ENCODE measurements at places on chromosomes 7 and 10.

GRCh38 chr10:61897671-61898434 lies 3.6 kb upstream of the ARID5B start:
- DNase-seq, result peak; percentile 60

GRCh38 chr7:92076509-92076908 lies 57.8 kb downstream of the CYP51A1 start:
- no peak for DNase-seq

- DNase-seq, result no peak
These were observed 20.1 kb upstream of the HDAC9 start for GRCh38 chr7:18475488-18475887.

- DNase-seq, result peak; percentile 68
These were observed 1.3 kb downstream of the TFPI2 start for GRCh38 chr7:93889261-93889660.

- peak; percentile 78 for DNase-seq
These were observed 104.4 kb upstream of the ZNF92 start for GRCh38 chr7:65269150-65269856.

DNA sequence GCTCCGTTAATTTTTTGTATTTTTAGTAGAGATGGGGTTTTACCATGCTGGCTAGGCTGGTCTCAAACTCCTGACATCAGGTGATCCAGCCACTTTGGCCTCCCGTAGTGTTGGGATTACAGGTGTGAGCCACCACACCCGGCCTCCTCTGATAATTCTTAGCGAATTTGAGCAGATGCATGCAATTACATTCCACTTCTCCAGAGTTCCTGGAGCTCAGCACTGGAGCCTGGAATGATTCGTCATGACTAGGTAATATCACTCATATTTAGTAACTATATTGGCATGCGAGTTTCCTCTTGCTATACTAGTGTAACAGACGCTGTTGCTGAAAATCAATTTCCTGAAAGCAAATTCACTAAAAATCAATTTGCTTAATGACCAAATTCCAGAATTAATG lies 86.8 kb downstream of the MKX start:
- DNase-seq, result peak; percentile 78

GRCh38 chr7:106220307-106220706 lies 64.5 kb downstream of the NAMPT start:
- DNase-seq, result no peak

- peak; percentile 20 for DNase-seq
These were observed 100.4 kb upstream of the DDC start for GRCh38 chr7:50665403-50666123.

- peak; percentile 47 for DNase-seq
These were observed 1.4 kb downstream of the HPSE2 start for GRCh38 chr10:99234041-99234790.

DNA sequence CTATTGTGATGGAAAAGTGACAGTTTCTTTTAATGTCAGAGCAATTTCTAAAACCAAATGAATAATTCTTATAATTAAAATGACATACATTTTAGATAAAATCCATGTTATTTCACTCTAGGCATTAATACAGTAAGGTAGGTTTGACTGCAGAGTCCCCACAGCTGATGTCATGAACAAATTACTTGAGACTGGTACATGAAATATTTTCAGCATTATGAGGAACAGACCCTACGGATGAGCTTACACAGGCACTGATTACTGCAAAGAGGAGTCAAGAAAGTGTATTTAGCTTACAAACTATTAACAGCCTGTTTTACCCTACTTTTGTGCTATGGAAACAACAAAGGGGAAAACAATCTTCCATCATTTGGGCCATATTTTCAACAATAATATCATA lies 8.9 kb downstream of the COL1A2 start:
- peak; percentile 47 for DNase-seq

DNA sequence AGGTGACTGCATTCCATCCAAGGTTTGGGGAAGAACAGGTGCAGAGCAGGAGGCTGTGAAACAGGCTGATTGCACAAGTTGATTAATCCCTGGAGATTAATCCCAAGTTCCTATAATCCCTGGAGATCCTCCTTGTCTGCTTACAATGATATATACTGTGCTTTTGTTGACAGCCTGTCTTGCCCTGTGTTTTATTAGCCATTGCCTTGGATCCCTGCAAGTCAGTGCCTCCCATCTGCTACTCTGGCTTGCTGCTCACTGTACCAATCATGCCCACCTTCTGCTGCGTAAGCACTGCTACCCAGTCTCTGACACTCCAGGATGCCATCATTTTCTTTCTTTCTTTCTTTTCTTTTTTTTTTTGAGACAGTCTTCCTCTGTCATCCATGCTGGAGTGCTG lies 65.4 kb downstream of the ANKRD61 start:
- no peak for DNase-seq

DNA sequence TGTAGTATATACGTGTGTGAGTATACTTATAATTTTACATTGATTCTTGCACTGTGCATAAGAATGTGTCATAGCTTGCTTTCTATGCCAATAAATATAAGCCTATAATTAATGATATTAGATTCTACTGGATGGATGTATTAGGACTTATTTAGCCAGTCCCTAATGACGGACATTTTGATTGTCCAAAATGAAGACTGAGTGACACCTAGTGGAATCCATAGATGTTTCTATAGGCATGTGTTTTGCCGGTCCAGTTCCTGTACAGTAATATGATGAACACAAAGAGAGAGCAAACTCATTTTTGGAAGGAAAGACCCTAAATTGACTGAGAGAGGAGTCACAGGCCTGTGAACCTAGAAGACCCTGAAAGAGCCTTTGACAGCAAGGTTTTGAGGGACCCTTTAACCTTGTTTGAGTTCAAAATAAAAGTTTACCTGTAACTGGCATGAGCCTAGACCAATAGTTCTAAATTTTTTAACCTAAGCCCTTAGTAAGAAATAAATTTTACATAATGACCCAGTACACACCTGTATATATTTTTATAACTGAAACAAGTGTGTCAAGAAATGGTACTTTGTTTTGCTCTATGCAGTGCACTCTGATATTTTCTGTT lies 42.4 kb upstream of the AGBL3 start:
- no peak for DNase-seq

DNA sequence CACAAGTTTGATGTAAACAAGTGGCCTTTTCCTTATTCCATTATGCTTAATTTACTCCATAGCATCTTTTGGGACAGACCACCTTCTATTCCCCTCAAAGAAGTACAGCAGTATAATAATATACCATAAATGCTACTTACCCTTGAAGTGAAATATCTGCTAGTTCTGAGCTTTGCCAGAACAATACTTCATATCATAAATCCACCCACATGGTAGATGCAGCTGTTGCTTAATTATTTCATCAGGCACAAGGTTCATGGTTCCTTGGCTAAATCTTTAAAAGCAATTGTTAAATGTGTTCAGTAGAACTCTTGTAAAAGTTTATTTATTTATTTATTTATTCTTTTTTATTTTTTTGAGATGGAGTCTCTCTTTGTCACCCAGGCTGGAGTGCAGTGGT lies 32.9 kb downstream of the CSTF2T start:
- no peak for DNase-seq

DNA sequence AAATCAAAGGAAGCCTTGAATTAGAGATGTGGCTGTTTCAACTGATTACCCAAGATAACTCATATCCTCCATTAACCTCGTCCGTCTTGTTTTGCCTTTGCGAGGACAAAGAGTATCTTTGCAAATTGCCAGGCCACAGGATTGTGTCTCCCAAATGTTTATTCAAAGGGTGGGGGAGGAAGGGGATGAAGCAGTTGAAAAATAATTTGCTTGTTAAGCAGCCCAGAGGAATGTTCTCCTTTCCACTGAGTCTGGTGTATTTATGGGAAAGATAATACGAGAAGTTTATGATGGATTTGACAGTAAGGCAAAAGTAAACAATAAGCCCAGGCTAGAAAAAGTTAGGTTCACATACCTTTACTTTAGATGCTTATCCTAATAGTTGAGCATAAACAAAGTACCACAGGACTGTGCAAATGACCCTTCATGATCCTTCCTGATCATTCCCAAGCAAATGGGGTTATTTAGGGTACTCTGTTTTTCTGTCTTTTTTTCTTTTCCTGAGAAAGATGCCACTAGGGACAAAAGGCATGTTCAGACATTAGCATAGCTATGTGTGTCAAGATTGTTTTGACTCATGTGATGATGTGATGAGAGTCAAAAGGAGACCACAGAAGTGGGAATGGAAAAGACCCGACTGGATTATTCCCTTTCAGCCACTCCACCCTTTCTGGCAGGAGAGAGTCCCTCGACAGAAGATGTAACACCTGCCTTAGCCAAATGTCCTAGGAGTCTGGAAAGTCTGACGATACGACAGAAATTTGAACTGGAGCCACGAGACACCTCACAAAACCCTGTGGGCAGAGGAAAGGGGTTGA lies 243.0 kb upstream of the GLI3 start:
- peak; percentile 58 for DNase-seq

GRCh38 chr7:1618475-1618874 lies 48.6 kb upstream of the PSMG3 start:
- DNase-seq, result no peak

DNA sequence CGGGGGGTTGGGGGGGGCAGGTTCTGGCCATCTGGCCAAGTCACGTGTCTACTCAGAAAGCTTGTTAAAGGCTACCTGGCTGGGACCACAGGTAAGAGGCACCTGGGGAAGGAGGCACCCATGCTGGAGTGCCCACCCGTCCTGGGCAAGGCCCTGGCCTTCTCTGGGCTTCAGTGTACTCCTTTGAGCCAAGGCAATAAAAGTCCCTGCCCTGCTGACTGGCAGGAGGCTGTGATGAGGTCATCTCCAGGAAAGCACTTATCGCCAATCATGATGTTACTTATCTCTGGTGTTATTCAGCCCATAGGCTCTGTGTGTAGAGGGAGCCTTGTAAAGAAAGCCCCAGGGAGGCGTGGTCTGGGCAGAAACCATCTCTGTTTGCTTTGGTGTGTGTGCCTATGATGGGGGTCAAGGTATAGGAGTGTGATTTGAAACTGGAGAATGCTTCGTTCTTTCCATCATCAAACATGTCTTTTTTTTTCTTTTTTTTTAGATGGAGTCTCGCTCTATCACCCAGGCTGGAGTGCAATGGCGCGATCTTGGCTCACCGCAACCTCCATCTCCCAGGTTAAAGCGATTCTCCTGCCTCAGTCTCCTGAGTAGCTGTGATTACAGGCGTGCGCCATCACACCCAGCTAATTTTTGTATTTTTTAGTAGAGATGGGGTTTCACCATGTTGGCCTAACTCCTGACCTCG lies 2.5 kb upstream of the CLDN4 start:
- peak; percentile 31 for DNase-seq

All from fibroblast of skin of abdomen (primary cell).